ENCODE measurements at places on chromosomes 3 and 15.

- DNase-seq = no peak
These were observed 280.0 kb downstream of the PDCD6IP start for GRCh38 chr3:34078418-34078817.

DNA sequence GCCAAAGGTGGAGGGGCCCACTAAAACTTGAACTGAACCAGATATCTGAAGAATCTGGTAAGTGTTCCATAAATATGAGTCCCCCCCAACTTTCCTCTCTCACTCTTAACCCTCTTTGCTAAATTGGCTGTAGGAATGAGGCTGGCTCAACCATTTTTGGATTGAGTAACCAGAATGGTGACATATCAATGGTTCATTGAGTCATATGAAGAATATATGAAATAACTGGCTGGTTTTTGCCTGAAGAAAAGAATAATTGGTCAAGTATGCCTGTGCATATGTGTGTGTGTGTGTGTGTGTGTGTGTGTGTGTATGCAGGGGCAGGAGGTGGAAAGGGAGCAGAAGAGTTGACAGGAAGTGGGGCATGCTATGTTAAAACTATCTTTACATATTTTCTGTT is 472.9 kb upstream of the THBS1 start:
- DNase-seq = no peak

DNA sequence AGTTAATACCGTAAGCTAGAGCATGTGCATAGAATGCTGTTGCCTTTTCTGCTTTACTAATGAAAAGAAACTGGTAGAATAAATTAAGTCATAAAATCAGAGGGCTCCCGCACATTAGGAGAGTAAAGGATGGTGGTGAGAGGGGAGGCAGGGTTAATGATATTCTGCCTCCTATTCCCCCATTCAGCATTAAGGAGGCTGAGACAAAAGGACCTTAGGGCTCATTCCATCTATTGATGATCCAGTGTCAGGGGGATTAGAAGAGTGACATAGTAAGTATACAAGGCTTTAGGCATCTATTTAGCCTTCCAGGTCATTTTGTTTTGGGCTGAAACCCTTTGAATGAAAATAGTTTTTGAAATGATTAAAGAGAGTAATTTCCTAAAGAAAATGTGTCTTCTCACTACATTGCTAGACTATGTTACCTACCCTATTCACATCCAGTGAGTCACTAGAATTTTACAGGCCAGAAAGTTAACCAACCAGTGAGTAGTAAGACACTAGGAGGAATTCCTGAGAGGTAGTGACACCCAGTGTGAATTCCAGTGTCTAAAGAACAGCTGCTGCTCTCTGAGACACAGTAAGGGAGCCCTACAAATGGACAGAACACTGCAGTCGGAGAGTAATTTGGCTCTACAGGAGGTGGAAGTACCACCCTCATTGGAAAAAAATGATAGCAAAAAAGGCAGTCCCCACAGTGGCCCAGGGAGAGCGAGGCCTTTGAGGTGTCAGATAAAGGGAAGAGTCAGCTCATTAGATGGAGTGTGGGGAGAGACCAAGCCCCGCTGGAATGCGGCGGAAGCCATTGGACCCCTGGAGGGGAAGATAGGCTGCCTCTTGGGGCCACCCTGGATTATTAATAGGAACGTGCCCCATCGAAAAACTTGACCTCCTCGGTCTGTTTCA is 67.6 kb downstream of the TUSC7 start:
- DNase-seq = no peak

DNA sequence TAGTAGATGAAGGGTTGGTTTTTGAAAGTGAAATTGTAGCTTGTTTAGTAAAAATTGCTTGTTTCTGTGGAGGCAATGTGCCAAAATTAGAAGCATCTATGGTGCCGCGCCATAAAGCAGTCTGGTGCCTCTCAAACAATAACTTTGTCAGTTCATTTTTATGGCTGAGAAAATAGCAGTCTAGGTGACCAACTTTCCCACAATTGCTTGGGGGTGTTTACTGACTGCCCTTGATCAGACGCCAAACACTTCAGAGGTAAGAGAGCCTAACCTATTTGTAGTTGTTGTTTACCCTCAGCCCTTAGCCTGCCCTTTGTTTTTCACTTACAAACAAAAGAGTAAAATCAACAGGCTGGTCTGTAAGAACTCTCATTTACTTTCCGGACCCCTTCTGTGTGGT is 174.5 kb downstream of the FNDC3B start:
- no peak for DNase-seq

DNA sequence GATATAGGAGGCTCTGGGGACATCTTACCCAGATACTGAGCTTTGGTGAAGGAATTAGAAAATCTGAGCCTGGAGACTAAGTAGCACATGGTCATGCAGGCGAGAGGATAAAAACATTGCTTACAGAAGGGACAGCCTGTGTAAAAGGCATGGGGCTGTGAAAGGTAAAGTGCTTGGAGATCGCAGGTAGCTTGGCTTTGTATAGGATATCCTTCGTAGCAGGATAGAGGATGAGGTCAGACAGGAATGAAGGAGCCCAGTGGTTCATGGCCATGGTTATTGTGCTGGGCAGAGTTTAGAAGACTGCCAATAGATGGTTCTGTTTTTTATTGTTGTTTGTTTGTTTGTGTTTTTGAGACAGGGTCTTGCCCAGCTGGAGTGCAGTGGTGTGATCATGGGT is 82.5 kb downstream of the SLMAP start:
- no peak for DNase-seq

- no peak for DNase-seq
These were observed 43.8 kb upstream of the TLE3 start for GRCh38 chr15:70141376-70142071.

GRCh38 chr3:58005669-58006068 is 2.6 kb upstream of the FLNB start:
- DNase-seq = no peak

GRCh38 chr3:73559749-73560148 is 65.0 kb downstream of the PDZRN3 start:
- DNase-seq = no peak

DNA sequence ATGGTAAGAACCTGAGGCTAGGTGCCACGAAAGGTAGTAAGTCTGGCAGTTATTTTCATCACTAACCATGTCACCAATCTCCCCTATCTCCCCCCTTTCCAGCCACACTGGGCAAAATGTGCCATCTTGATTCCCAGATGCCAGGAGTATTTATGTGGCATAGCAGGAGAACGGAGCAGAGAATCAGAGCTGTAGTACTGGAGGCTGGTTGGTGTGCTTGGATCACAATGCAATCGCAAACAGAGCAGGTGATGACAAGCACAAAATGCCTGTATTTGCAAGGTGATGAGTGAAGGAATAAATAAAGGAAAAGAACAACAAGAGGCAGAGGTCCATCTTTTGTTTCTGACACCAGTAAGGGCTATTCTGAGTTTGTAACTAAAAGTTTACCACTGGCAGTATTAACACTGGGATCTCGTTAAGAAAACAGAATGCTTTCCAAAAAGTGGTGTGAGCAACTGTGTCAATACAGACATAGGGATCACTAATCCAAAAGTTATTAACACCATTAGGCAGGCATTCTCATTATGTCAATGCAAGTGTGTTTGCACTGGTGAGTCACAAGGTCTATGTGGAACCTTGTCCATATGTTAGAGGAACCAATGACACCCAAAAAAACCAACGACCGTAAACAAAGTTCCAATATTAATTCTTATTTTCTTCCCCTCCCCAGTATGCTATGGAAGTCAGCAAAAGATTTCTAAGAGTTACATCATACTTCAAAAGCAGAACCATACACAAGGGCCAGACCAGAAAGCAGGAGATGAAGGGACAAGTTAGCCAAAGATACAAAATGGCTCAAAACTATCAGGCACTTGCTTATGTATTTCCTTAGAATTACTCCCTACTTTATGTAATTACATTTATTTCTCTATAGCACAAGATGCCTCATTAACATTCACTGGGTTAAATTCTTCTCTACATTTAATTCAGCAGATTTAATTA is 556.6 kb downstream of the FOXP1 start:
- no peak for DNase-seq

- DNase-seq = no peak
These were observed 1.9 kb upstream of the PLA1A start for GRCh38 chr3:119595639-119596334.

DNA sequence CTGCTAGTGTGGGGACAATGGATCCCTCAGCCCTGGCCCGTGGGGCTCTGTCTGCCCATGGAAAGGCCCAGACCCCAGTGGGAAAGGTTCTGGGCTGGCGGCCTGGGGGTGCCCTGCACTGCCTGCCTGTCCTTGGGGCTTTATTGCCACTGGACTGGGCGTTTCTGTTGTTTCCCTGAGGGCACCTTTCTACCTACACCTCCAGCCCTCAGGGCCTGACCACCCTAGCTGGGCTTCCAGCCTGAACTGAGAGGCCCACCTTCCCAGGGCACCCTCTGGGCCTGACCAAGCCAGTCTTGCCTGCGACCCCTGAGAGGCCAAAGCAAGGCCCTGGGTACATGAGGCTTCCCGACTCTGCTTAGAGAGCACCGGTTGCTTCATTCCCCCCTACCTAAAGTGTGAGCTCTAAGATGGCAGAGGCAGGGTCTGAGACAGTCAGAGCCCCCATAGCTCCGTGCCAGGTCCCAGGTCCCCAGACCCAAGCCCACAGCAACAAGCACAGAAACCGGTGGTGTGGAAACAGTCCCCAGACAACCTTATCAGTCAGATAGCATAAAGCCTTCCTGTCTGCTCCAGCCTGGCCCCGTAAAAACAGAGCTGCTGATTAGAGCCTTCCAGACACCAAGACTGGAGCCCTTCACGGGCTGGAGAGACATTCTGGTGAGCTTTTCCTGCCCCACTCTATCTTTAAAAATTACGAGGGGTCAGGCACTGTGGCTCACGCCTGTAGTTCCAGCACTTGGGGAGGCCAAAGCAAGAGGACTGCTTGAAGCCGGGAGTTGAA is 102.8 kb downstream of the CHSY1 start:
- DNase-seq = no peak

- no peak for DNase-seq
These were observed 55.0 kb downstream of the GOLIM4 start for GRCh38 chr3:168040607-168041208.

- DNase-seq = no peak
These were observed 5.2 kb downstream of the WNT5A start for GRCh38 chr3:55481744-55482495.

DNA sequence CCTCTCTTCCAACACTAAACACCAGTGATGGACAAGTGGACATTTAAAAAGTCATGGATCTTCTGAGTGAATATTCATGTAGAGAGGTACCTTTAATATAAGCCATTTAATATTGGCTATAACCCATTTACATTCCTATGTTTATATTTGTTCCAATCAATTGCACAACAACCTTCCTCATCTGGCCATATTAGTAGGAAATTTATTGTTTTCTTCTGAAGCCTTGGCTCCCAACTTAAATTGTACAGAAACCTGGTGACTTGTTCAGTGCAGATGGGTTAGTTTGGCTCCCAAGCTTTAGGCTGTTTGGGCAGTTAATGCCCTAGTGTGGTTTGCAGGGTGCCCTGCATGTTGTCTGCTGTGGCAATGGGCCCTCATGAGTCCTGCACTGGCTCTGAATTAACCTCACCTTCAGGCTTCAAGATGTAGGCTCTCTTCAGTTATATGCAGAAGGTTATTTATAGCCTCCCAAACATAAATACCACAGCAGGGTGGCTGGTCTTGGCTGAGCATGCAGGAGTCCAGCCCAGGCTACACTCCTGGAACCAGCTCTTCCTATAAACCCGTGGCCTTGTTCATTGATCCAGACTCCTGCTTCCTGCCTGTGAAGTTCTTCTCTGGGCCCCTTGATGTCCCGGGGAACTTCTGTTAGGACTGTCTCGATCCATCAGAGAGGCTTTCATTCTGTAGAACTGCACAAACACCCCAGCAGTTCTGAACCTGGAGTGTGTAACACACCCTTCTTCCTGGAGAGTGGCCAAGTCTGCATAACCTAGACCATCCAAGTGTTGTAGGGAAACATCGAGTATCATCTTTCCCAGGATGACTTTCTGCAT is 57.0 kb downstream of the DUT start:
- no peak for DNase-seq

DNA sequence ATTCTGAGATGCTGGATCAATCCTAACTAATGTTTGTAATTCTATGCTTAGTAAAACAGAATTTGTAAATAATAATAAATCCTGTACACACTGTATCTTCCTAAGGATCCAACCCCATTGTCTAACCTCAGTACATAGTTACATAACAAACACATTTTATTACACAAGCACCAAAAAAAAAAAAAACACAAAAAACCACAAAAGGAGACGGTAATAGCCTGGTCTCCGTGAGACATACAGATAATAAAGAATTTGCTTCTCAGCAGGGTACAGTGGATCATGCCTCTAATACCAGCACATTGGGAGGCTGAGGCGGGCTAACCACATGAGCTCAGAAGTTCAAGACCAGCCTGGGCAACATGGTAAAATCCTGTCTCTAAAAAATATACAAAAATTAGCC is 558.7 kb downstream of the MAGI1 start:
- DNase-seq = no peak

DNA sequence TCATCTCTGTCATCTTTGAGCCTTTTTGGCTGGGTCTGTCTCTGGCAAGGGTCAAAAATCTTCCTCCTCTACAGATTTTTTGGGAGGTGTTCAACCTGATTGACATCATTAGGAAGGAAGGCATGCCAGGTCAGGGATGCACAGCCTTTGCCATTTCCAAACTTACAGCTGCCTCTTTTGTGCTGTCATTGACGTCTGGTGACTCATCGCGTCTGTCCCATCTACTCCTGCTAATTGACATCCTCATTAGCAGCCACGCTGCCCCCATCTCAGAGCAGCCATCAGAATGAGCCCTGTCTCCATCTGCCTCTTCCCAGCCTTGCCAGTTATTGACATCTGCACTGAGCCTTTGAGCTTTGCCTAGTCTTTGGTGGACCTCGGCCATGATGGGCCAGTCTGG is 53.0 kb downstream of the PDIA5 start:
- DNase-seq = no peak

DNA sequence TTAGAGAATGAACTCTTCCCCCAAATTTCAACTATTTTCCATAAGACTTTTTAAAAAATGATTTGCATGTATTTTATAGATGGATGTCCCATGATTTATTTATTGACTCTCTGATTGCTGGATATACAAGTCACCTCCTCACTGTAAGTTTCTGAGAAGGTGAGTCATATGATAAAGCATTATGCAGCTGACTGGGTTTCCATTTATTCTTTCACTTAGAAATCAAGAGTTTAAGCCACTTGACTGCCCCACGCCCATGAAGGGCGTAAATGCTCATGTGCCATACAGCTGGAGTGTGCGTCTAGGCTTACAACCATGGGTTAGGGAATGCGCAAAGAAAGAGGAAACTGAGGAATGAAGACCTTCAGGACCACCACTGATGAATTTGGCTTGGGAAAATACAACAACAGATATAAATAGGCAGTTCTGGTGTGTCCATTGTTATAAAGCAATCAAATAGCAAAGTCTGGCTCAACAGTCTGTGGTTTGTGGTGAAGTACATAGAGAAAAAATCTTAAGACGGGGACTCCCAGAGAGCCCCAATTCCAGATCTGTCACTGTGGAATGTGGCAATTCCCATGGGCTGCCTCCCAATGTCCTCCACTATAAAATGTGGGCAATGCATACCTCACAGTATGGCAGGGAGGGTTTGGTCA is 20.3 kb downstream of the SLCO2A1 start:
- no peak for DNase-seq

- DNase-seq = no peak
These were observed 35.8 kb upstream of the ATOSA start for GRCh38 chr15:52714968-52715367.

- DNase-seq = no peak
These were observed 99.9 kb downstream of the ADAMTS17 start for GRCh38 chr15:100241572-100242482.
